ENCODE measurements at places on chromosomes 4 and X. TPM values are rescaled to one million over a fixed set of nuclear protein-coding genes. Genes with fewer than 3 reads are reported as not detected.

DNA sequence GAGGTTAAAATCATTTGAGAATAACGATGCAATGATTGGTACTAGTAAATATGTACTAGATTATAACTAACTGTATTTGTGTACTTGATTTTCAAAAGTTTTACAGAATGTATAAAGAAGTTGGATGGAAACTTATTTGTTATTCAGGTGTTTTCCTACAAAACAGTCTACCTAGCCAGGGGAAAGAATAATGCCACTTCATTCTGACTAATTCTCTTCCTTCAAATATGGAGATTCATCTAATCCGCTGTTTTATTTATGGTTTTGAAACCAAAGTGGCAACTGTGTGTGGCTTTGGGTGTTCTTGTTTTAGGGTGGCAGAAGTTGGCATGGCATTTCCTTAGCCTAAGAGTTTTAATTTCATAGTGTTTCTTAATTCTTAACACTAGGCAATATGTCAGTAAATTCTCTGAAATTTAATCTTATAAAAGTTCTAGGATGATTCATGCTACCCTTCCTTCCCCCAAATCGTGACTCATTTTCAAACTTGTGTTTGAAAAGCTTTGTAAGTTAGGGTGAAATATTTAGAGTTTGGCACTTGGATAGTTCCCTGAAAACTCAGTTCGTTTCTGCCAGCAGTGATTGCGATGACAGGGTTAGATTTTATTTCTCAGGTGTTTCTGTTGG, 62.6 kb downstream of the DCLK2 start:
- H3K27me3 ChIP-seq = no peaks in the 10 kb centered on the region
- H3K4me1 ChIP-seq = no peaks in the 10 kb centered on the region
- no peaks in the 10 kb centered on the region for H3K36me3 ChIP-seq
- H3K27ac ChIP-seq = no peak overlapping the region
- H3K4me3 ChIP-seq = peak overlapping the region; percentile 8
- DNase-seq = no peak

DNA sequence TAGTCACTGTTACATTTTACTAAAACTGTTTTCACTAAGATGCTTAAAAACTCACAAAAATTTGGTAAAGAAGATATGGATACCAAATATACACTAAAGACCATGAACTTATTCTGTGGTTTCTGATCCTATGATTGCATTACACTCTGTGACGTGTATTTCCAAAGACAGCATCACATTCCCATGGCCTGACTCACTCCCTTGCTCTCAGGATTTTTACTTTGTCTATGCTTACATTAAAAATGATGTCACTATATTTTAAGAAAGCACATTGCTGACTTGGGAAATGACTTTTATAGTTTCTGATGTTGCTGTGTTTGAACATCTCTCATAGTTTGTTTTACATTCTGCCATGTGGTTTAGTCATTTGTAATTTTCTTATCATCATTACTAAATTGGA, 327.9 kb upstream of the MAGEB18 start:
- no peaks in the 10 kb centered on the region for H3K36me3 ChIP-seq
- no peak overlapping the region for H3K4me3 ChIP-seq
- H3K27me3 ChIP-seq = no peaks in the 10 kb centered on the region
- H3K4me1 ChIP-seq = no peaks in the 10 kb centered on the region
- DNase-seq = no peak

DNA sequence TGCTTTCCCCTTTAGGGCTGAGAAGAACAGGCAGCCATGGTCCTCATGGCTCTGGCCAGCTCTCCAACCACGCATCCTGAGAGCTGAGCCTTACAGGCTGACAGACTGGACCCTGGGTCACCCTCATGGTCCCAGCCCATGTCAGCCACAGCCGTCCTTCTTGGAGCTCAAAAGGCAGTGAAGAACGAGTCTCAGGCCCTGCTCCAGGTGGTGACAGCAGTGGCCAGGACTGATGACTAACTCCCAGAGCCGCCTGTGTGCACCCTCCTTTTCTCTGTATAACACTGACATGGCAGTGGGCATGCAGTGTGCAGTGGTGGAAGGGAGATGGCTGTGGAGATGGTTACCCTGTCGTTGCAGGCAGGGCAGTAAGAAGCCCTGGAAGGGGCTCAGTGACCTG, 10.3 kb upstream of the DUSP9 start:
- no peaks in the 10 kb centered on the region for H3K4me1 ChIP-seq
- no peaks in the 10 kb centered on the region for H3K36me3 ChIP-seq
- no peak overlapping the region for H3K27ac ChIP-seq
- H3K27me3 ChIP-seq = no peaks in the 10 kb centered on the region
- no peak for DNase-seq

GRCh38 chr4:182880387-182881356, 36.5 kb downstream of the DCTD start:
- no peak overlapping the region for H3K4me3 ChIP-seq
- H3K36me3 ChIP-seq = no peaks in the 10 kb centered on the region
- no peak overlapping the region for H3K27ac ChIP-seq
- no peaks in the 10 kb centered on the region for H3K27me3 ChIP-seq

SLC9A7 gene
- 18.6 TPM for total RNA-seq

- no peak overlapping the region for H3K27ac ChIP-seq
- no peak for DNase-seq
- H3K4me1 ChIP-seq = no peaks in the 10 kb centered on the region
- H3K4me3 ChIP-seq = no peak overlapping the region
- H3K27me3 ChIP-seq = no peaks in the 10 kb centered on the region
Measured at GRCh38 chr4:108031427-108032083, 41.9 kb downstream of the HADH start.

CLDN34 gene
- not detected for total RNA-seq

DNA sequence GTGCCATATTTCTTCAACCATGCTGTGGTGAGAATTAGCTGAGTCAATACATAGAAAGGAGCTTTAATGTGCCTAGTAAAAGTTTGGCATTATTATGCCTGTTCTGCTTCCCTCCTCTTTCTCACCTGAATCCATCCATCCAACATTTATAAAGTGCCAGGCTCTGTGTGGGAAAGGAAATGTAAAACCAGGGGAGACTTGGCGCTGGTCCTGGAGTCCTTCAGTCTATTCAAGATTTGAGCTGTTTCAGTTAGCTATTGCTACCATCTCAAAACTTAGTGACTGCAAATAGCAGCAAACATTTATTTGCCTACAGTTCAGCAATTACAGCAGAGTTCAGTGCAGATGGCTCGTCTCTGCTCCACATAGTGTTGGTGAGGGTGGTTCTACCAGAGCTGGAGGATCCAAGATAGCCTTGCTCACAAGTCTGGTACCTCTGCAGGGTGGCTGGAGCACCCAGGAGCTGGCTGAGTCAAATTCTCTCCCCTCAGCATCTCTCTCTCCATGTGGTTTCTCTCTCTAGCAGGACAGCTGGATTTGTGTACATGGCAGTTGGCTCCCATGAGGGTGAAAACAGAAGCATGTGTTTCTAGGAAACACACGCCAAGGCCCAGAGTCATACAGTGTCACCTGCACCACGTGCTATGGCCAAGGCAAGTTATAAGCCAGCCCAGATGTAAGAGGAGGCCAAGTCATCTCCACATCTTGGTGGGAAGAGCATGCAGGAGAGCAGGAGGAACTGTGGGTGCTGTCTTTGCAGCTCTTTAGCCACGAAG, 77.3 kb downstream of the FHDC1 start:
- no peaks in the 10 kb centered on the region for H3K4me1 ChIP-seq
- H3K4me3 ChIP-seq = no peak overlapping the region
- no peak for DNase-seq
- H3K27ac ChIP-seq = no peak overlapping the region
- no peaks in the 10 kb centered on the region for H3K27me3 ChIP-seq

- H3K27me3 ChIP-seq = no peaks in the 10 kb centered on the region
- H3K27ac ChIP-seq = no peak overlapping the region
- H3K4me3 ChIP-seq = no peak overlapping the region
- DNase-seq = no peak
Measured at GRCh38 chr4:143402776-143403552, 66.3 kb downstream of the GAB1 start.

DNA sequence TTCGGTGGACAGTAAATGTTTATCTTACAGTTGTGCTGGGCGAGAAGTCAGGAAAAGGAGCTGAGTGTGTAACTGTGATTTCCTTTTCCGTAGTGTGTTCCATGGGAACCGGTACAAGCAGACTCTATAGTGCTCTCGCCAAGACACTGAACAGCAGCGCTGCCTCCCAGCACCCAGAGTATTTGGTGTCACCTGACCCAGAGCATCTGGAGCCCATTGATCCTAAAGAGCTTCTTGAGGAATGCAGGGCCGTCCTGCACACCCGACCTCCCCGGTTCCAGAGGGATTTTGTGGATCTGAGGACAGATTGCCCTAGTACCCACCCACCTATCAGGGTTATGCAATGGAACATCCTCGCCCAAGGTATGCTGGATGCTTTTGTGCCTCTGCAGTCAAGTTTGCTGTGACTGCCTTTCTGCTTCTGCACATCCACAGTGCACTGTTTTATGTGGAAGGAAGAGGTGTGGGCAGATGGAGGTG, 27.4 kb downstream of the NOCT start:
- no peak overlapping the region for H3K27ac ChIP-seq
- H3K4me3 ChIP-seq = no peak overlapping the region
- DNase-seq = no peak
- H3K36me3 ChIP-seq = peaks cover 8% of the 10 kb centered on the region
- no peaks in the 10 kb centered on the region for H3K27me3 ChIP-seq

CYTL1 gene
- total RNA-seq = not detected

DUSP21 gene
- total RNA-seq = not detected

TMEM271 gene
- total RNA-seq = not detected

PABPC5 gene
- total RNA-seq = not detected

DNA sequence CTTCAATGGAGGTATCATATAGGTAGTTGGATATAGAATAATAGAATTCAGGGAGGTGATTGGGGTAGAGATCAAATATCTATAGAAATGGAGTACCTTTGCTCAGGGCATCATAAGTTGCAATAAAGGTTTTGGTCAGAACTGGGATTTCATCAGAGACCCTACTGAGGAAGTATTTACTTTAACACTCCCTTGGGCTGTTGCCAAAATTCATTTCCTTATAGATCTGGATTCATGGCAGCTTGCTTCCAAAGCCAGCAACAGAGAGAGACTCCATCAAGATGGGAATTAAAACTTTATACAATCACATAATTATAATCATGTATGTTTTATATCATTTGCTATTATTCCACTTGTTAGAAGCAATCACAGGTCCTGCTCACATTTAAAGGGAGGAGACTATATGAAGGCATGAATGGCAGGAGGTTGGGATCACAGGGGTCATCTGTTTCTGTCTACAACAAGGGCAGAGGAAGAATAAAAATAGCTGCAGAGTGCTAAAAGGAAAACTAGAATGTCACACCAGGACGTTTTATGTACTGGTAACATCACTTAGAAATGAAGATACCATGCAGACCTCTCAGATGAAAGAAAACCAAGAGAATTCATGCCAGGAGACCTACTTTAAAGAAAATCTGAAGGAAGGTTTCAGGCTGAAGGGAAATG, 902.1 kb upstream of the LCORL start:
- H3K27ac ChIP-seq = no peak overlapping the region
- no peaks in the 10 kb centered on the region for H3K4me1 ChIP-seq
- H3K27me3 ChIP-seq = no peaks in the 10 kb centered on the region
- no peak for DNase-seq
- H3K36me3 ChIP-seq = no peaks in the 10 kb centered on the region
- H3K4me3 ChIP-seq = no peak overlapping the region

BGN gene
- total RNA-seq = 0.37 TPM

DNA sequence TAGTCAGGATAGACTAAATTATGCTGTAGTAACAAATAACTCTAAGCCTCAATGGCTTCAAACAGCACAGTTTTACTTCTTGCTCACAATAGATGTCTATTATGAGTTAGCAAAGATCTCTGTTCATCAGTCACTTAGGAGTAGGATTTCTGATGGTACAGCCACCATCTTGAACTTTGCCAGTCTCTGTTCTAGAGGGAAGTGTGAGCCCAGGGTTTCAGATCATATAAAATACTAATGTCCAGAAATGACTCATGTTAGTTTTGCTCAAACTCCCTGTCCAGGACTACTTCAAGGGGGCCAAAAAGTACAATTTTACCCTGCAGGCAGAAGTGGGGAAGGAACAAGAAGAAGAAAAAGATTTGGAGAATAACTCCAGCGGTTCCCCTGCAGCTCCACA, 77.1 kb upstream of the LSM6 start:
- H3K4me1 ChIP-seq = no peaks in the 10 kb centered on the region
- DNase-seq = no peak
- H3K4me3 ChIP-seq = no peak overlapping the region
- no peaks in the 10 kb centered on the region for H3K36me3 ChIP-seq
- H3K27me3 ChIP-seq = no peaks in the 10 kb centered on the region

WNK3 gene
- 0.05 TPM for total RNA-seq

DNA sequence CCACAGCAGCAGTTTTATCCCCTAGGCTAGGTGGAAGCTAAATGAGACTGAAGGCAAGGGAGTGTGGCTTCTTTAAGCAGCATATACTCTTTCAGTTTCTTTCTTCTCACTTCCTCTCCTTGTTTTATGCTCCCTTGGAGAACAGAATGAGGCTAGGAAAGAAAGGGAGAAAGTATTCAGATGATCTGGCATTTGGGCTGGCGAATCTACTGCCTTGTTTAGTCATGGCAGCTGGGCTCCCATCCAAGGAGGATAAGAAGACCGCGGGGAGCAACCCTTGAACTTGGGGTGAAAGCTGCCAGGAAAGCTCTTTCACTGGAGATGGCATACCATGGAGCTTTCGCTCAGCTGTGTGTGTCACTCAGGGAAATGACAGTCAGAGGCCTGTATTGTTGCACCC, 72.1 kb downstream of the ARHGEF38 start:
- no peaks in the 10 kb centered on the region for H3K36me3 ChIP-seq
- DNase-seq = no peak
- no peaks in the 10 kb centered on the region for H3K4me1 ChIP-seq
- no peak overlapping the region for H3K4me3 ChIP-seq
- H3K27ac ChIP-seq = no peak overlapping the region
- H3K27me3 ChIP-seq = no peaks in the 10 kb centered on the region

GRCh38 chrX:129759576-129760061, 20.1 kb upstream of the SASH3 start:
- no peaks in the 10 kb centered on the region for H3K27me3 ChIP-seq
- no peaks in the 10 kb centered on the region for H3K36me3 ChIP-seq
- DNase-seq = no peak
- no peaks in the 10 kb centered on the region for H3K4me1 ChIP-seq
- no peak overlapping the region for H3K4me3 ChIP-seq
